ENCODE measurements at places on chromosomes 4 and X.

GRCh38 chrX:14832151-14832550, 40.7 kb downstream of the FANCB start:
- no peak for DNase-seq

DNA sequence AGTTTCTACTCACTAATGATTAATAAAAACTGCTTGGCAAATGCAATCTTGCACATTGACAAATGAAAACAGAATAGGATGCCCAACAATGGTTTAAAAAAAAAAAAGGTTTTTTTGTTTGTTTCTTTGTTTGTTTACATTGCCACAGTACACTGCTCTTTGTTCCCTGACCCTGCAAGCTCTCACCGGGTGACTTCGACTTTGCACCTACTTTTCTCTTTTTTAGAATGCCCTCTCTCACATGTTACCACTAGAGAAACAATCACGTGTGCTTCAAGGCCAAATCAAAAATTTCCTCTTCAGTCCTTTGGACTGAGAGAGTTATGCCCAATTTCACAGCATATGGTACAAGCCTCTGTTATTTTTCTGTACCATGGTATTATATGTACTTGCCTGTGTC, 101.5 kb downstream of the DMD start:
- no peak for DNase-seq

GRCh38 chr4:110359076-110359475, 116.9 kb upstream of the ENPEP start:
- no peak for DNase-seq

DNA sequence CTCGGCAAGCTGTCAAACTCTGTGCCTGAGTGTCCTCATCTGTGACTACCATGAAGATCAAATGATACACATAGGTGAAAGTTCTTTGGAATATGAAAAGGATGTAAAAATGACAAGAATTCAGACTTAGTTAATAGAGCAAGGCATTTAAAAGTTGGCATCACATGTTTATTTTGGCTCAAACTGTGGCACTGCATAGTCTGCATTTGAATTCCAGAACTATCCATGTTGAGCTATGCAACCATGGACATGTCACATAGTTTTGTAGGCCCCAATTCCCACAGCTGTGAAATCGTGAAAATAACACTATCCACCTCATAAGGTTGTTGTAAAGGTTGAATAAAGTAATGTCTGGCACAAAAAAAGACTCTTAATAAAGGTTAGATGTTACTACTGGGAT, 33.9 kb downstream of the AFF2 start:
- DNase-seq, result no peak

DNA sequence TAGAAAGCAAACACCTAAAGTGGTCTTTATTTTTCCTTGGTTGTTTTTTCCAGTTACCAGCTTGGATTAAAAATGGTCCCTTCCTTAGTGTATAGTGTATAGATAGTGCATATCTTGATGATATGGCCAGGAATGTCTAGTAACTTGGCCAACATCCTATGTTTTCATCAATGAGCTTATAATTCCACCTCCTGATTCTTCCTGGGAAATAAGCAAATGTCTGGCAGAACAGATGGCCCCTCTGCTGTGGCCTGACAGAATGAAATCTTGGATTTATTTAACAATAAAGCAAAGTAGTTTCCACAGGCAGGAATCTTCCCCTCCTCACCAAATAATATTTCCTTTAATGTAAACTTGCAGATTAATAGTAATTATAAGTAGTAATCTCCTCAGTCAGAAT, 6.1 kb downstream of the SCARB2 start:
- no peak for DNase-seq

GRCh38 chrX:40273356-40274050, 175.7 kb upstream of the BCOR start:
- no peak for DNase-seq

DNA sequence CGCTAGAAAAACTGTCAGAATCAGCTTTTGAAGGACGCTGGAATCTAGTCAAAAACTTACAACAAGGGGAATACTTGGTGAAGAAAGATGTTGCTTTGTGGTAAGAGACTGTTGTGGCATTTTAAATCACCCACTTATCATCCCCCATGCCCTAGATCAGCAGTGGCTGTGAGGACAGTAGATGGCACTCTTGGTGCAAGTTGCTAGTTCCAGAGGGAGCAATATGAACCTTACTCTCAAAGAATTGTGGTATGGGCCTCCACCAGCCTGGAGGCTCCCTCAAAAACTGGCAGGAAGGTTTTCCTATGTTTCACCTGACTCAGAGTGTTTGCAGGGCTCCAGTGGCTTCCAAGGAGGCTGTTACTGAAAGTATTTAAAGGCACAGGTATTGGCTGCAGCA, 37.7 kb upstream of the SLC16A2 start:
- no peak for DNase-seq

Measured in CD4-positive, alpha-beta T cell treated with Interleukin-1 beta for 1 hour (primary cell).